OCI-LY7 (cell line): ENCODE measurements at places on chromosomes 13 and 19. TPM values are rescaled to one million over a fixed set of nuclear protein-coding genes. Genes with fewer than 3 reads are reported as not detected.

Gene YIPF2
- 27.5 and 31.5 TPM in 2 replicates for total RNA-seq

Gene SBK3
- 0.34 and 0.68 TPM in 2 replicates for total RNA-seq

DNA sequence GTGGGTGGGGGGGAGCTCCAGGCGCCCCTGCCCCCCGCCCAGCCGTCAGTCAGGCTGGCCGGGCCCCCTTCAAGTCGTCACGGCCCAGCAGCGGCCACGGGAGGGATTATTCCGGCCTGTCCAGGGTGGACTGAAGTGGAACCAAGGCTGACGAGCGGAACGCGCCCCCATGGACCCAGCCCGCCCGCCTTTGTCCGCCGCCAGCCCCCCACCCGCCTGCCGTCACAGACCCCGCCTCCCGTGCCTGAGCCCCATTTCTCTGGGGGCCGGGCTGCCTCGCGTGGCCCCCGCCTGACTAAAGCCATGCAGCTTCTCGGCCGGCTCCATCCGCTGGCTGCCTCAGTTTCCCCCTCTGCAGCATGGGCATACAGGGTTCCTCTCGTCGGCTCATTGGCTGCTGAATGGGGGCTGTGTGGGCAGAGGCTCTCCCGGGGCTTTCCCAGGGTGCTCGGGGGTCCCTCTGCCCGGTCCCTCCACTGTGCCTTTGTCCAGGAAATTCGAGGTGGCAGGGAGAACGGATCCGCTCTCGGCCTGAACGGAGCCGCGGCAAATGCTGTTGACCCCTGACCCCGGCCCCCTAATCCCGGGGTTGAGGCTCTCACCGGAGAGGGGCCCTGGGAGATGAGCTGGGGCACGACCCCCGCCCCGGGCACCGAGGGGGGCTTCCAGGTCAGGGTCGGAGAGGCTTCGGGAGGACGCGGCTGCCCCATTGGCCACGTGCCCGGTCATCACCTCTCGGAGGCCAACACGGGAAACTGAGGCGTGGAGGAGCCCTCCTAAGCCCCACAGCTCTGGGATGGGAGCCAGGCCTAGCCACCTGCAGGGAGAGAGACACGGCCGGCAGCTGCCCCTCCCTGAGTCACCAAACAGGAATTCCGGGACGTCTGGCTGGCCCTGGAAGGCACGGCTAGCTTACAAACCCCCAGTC, 27.4 kb downstream of the EFNA2 start:
- no peak for DNase-seq

GRCh38 chr13:106052200-106052767, 483.2 kb downstream of the EFNB2 start:
- no peak for DNase-seq

- no peak for DNase-seq
These were observed 50.3 kb upstream of the CYP2A7 start for GRCh38 chr19:40932008-40932959.

DNA sequence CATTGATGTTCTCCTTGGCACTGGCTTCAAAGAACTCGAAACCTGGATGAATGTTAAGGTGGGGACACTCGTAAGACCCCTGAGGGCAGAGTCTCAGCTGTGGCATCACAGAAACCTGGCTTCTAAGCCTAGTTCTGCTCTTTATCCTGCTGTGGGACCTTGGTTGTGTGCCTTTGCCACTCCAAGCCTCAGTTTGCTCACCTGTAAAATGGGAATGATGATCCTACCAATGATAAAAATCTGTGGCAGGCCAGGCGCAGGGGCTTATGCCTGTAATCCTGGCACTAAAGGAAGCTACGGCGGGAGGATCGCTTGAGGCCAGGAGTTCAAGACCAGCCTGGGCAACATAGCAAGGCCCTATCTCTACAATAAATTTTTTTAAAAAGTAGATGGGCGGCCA, 13.9 kb downstream of the RAB3D start:
- no peak for DNase-seq
